Bone marrow (tissue), 2 donors: ENCODE measurements at places on chromosomes 2 and 18.

DNA sequence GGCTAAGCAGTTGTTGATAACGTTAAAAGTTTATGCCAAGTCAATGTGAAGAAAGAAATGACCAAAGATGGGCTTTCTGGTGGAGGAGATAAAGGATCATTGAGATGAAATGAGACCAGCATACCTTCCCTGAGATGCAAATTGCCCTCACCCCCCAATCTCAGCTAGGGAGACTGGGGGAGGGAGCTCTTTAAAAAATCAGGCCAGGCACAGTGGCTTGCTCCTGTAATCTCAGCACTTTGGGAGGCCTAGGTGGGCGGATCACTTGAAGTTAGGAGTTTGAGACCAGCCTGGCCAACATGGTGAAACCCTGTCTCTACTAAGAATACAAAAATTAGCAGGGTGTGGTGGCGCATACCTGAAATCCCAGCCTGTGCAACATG is 30.9 kb upstream of the KCMF1 start:
- no peak for DNase-seq

GRCh38 chr2:9617749-9618148 is 13.0 kb downstream of the YWHAQ start:
- DNase-seq = no peak

DNA sequence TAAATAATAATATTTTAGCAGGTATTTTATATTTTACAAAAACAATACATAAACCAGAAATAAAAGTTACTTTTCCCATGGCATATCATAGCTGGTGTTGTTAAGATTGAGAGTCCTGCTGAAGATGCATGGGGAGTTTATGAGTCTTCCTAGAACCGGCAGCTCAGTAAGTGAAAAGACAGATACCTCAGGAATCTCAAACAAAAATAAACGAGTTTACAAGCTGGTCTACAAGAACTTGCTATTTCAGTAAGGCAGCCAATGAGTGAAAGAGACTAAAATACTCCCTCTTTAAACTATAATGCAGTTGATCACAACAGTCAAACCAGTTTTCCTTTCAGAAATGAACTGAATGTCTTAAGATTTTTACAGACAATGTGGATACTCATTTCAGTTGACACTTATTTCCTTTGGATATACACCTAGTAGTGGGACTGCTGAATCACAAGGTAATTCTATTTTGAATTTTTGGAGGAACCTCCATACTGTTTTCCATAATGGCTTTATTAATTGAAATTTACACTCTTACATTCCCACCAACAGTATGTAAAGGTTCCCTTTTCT is 8.9 kb downstream of the GAREM1 start:
- DNase-seq = no peak

DNA sequence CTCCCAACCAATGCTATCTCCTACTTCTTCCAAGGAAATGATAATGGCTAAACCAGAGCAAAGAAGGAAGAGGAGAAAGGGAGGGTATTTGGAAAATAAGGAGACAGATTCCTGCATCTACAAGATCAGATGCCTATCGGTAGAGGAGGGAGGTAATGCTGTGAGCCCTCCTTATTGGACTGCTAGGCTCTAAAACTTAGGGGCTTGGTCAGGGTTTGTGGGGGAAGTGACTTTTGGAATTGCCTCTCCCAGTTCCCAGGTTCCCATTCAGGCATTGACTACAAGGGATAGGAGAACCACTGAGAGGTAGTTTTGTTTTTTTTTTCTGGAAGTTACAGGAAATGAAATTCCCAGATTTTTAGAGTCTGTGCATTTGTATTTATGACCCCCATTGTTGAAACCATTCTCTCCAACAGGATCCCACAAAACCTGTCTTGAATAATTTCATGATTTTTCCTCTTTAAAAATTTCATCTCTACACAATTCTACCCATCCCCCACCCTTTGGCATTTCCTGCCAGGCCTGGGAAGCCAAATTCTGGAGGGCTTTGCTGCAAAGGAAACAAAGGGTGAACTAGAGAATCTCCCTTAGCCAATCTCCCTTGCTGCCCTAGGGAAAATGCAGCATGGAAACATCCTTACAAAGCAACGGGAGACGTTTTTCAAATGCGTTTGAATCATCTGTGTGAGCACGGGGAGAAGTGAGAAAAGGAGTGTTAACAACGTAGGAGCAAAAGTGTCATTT is 282.1 kb upstream of the EPAS1 start:
- DNase-seq = no peak

DNA sequence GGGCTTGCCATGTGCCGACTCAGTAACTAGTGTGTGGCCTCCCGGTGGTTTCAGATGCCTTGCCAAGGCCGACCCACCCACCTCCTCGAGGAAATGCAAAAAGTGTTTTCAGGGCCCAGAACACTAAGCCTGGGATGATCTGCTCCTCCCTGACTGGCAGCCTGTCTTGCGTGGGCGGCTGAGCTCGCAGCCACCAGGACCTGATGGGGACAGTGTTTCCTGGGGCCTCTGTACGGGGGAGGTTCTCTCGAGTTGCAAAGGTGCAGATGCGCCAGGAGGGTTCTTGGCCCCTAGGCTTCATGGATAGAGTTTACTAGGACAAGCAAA is 85.2 kb downstream of the GLI2 start:
- DNase-seq = no peak
